Esophagus squamous epithelium (tissue), 5 donors: ENCODE measurements at places on chromosomes 7 and 10.

GRCh38 chr7:105674200-105674920 lies 93.1 kb upstream of the EFCAB10 start:
- peaks cover 5% of the 10 kb centered on the region for H3K36me3 ChIP-seq
- H3K27me3 ChIP-seq = no peaks in the 10 kb centered on the region
- H3K27ac ChIP-seq = no peak overlapping the region

DNA sequence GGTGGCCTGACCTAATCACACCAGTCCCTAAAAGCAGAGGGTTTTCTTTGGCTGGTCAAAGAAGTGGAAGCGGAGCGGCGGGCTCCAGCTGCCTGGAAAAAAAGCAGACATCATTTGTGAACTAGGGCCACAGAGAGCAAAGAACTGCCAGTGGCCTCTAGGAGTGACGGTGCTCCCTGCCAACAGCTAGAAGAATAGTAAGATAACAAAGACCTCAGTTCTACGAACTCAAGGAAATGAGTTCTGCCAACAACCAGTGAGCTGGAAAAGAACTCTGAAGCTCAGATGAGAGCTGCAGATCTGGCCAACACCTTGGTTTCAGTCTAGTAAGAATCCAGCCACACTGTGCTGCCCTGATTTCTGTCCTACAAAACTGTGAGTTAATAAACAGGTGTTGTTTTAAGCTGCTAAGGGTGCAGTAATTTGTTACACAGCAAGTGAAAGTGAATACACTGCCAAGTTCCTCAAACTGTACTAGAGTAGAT lies 178.0 kb downstream of the SRPK2 start:
- H3K27ac ChIP-seq = peak overlapping the region; percentile 63
- H3K4me3 ChIP-seq = no peak overlapping the region
- H3K4me1 ChIP-seq = peaks cover 9% of the 10 kb centered on the region

DNA sequence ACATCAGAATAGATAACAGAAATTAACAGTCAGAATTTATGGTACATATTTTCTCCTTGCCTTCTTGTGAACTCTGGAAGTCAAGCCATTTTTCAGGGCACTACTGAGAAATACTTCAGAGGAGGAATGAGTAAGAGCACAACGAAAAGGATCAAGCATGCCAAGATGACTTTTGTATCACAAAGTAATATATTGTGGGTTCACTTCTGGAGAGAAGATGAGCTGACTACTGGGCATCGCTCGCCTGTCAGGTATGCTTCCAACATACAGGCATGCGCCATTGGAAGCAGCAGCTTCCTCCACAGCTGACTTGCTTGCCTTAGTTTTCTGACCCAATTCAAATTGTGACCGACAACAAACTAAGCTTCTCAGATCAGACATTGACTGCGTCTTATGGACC lies 137.3 kb downstream of the VTI1A start:
- DNase-seq = no peak
- no peak overlapping the region for H3K4me3 ChIP-seq
- H3K4me1 ChIP-seq = no peaks in the 10 kb centered on the region

DNA sequence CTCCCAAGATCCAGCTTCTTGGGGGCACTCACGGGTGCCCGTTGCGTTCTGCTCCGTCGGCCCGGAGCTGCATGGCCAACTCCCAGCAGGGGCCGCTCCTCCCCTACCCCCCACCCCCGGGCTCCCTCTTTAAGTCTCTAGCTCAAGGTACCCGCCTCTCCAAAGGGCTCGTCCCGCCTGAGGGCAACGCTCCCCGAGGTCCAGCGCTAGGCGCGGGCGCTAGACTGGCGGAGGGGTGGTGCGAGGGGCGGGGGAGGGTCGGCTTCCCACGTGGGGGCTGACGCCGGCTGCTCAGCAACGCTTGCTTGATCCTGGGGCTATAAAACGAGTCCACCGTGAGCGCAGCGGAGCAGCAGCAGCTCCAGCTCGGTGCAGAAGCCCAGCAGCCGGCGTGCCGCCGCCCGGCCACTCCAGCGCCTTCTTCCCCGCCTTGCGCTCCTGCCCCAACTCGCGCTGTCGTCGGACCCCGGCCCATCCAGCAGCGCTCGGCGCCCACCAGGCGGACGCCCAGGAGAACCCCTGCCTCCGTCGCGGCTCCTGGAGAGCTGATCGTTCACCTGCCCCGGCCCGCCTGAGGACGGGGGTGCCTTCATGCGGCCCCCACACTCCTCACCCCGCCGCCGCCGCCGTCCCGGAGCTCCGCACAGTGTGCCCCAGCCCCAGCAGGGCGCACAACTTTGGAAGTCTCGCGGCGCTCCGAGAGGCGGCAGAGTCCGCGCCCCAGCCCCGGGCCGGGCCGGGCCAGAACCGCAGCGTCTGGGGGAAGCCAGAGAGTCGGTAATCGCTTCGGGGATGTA lies at the start of gene ADRA2A:
ADRA2A (plus strand) TSS at position 348 of the 797 bp plus-strand sequence. CDS start 968 bp downstream, outside the sequence.
- H3K4me1 ChIP-seq = peaks cover 31% of the 10 kb centered on the region
- peak within 1 kb of the TSS; percentile 50 for H3K4me3 ChIP-seq
- no peaks in the 10 kb centered on the region for H3K27me3 ChIP-seq

GRCh38 chr7:106566672-106567071 lies 94.3 kb downstream of the CCDC71L start:
- DNase-seq = no peak
- no peaks in the 10 kb centered on the region for H3K27me3 ChIP-seq
- H3K36me3 ChIP-seq = no peaks in the 10 kb centered on the region
- no peaks in the 10 kb centered on the region for H3K4me1 ChIP-seq
- no peak overlapping the region for H3K4me3 ChIP-seq

GRCh38 chr7:130393841-130394411 lies 13.6 kb downstream of the CPA1 start:
- no peak overlapping the region for H3K27ac ChIP-seq
- no peaks in the 10 kb centered on the region for H3K36me3 ChIP-seq
- no peaks in the 10 kb centered on the region for H3K27me3 ChIP-seq
- DNase-seq = no peak
- H3K4me3 ChIP-seq = no peak overlapping the region
- no peaks in the 10 kb centered on the region for H3K4me1 ChIP-seq
